ENCODE measurements at places on chromosomes 5 and 9.

DNA sequence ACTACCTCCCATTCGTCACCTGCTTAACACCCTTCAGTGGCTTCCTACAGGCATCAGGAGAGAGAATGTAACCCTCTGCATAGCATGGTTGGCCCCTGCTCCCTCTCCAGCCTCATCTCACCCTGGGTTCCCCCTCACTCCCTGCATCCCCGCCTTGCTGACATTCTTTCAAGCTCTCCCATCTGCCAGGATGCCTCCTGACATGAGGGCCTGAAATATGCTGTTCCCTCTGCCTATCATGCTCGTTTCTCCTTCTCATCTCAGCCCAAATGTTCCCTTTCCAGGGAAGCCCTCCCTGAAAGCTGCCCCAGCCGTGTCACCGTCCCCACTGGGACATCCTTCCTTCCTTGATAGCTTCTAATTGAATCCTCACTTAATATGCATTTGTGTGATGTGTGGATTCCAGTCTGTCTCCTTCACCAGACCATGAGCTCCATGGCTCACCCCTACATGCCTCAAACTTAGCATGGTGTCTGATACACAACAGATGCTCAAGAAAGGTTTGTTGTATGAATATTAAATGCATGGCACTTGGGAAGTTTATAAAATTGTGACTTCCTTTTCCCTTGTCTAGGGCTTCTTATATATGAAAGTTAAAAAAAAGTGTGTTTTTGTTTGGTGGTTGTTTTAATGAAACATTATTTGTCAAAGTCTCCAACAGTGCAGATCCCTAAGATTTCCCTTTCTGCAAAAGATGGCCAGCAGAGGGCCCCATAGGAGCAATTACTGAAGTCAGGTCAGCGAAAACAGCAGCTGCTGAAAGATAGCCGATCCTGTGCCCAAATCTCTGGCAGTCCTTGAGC is 7.3 kb upstream of the C5orf58 start:
- DNase-seq, result peak; percentile 73

- no peak for DNase-seq
Measured at GRCh38 chr5:65555287-65555686, 7.7 kb downstream of the CENPK start.

DNA sequence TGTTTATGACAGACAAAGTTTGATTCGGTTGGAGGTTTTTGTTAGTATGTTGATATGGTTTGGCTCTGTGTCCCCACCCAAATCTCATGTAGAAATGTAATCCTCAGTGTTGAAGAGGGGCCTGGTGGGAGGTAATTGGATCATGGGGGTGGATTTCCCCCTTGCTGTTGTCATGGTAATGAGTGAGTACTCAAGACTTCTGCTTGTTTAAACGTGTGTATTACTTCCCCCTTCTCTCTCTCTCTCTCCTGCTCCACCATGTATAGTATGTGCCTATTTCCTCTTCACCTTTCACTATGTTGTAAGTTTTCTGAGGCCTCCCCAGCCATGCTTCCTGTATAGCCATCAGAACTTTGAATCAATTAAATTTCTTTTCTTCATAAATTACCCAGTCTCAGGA is 415.1 kb downstream of the HCN1 start:
- no peak for DNase-seq

- no peak for DNase-seq
Measured at GRCh38 chr5:170628691-170629565, 125.1 kb downstream of the KCNIP1 start.

- DNase-seq, result no peak
Measured at GRCh38 chr9:94176608-94177007, 82.5 kb upstream of the ZNF169 start.

DNA sequence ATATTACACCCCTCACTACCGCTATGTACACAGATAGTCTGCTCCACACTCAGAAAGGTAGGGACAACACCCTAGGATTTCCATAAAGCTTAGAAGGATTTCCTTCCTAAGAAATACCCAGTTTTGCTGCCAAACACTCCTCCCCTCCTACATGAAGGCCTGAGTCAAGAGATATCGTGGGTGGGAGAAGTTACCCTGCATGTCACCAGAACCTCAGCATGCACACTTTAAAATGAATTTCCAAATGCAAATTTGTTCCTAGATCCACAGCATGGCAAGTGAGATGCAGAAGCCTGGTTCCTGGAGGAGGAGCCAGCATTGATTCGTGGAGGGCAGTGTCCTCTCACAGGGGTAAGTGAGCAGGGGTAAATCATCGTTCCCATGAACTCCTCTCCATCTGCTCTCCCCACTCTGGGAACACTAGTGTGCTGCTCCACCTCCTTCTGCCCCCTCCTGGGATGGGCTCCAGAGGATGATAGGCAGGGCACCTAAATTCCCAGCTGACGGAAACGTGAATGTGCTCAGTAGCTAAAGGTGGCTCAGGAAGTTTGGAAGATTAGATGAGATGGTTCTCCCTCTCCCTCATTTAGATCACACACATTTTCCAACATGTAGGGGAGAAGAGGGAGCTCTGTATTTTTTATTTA is 76.7 kb downstream of the PDE4D start:
- DNase-seq, result no peak

DNA sequence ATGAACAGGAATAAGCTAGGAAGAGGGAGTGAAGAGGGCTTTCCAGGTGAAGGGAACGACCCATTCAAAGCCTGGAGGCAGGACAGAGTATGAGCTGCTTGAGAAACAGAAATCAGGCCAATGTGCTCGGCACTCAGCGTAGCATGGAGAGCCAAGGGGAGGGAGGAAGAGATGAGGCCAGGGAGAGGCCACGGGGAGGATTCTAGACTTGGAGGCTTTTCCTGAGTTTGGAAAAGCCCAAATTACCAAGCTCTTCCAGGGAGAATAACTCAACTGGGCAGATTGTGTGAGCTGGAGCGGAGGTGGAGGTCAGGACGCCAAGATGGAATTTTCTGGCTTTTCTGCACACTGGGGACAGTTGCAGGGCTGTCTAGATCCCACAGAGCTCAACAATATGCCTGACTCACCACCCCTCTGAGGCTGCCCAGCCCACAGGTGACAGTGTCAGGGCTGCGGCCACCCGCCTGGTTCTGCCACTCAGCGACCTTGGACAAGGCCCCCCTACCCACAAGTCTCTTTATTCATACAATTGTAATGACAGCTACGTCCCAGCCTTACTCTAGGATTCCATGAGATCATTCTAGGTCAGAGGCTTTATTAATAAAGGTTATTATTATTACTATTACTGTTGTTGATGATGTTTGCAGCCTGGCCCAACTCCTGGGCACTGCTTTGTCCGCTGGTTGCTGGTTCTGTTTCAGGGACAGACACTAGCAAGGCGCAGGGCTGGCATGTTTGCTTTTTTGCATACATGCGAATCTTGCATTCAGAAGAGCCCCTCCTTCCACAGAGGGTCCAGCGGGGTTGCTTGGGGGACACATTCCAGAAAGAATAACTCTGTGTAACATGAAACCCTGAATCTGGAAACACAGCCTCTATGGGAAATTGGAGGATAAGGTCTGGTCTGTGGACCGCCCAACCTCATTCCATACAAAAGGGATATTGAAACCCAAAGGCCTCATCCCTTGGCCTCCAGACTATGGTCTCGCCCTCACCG is 9.4 kb upstream of the LMX1B start:
- DNase-seq, result no peak

DNA sequence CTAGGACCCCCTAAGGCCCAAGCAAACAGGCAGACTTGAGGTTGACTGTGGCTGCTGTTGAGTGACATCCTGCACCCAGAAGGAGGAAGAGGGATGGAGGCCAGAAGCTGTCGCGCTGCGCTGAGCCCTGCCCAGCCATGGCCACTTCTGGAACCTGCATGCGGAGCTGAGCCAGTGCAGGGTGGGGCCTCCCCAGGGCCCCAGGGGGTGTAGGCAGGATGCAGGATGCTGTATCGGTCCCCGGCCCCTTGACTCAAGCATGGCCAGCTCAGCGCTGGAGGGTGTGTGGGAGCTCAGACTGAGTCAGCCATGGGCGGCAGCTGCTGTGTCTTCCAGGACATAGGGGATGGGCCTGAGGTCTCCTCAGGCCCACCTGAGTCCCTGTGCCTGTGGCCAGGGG is 26.9 kb downstream of the GLT6D1 start:
- DNase-seq, result no peak

GRCh38 chr5:84403773-84404172 is 19.1 kb upstream of the EDIL3 start:
- DNase-seq, result no peak

GRCh38 chr5:106963630-106964029 is 707.1 kb downstream of the EFNA5 start:
- DNase-seq, result no peak

GRCh38 chr9:73151653-73152542 is at the start of gene ANXA1:
TSS of gene ANXA1 (plus strand) at chr9:73151865. CDS start at chr9:73158536, 6,671 bp downstream.
- no peak for DNase-seq

GRCh38 chr5:78361631-78361993 is 1.2 kb downstream of the SCAMP1 start:
- DNase-seq, result no peak

GRCh38 chr9:28810388-28811075 is 1237.3 kb upstream of the C9orf72 start:
- DNase-seq, result no peak

DNA sequence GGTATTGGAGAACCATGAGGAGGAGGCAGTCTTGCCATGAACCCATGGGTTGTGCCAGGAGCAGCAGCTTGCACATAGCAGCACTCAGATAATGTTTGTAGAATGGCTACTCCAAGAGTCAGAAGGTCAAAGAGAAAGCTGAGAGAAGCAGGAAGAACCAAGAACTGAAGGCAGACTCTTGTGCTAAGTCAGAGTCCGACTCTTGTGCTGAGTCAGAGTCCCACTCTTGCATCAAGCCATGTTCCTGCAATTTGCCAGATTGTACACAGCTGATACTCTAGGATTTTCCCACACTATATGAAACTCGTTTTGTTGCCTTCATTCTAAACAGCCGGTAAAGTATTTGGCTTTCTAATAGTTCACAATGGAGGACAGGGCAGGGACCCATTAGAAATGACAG is 26.2 kb upstream of the HSPA9 start:
- no peak for DNase-seq

GRCh38 chr9:106829666-106830408 is 33.1 kb upstream of the ZNF462 start:
- no peak for DNase-seq

- DNase-seq, result no peak
Measured at GRCh38 chr5:90293931-90294330, 115.6 kb downstream of the CETN3 start.

DNA sequence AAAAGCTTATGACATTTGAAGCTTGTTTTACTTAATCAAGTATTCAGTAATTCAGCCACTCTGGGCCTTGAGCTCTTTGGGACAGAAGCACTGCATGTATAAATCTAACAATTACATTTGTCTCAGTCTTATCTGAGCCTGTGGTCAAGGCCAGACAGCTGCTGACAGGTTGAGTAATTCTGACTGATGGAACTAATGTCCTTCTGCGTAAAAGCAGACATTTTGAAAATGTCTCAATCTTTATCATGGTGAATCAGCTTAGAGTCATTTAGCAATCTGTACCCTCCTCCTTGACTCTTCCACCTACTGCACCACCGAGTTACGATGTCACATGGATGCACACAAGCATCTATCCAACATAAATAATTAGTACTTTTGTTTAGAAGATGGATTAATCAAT is 400.0 kb downstream of the ARRDC3 start:
- no peak for DNase-seq

GRCh38 chr9:135530146-135530545 is 8.9 kb downstream of the LCN1 start:
- DNase-seq, result no peak

DNA sequence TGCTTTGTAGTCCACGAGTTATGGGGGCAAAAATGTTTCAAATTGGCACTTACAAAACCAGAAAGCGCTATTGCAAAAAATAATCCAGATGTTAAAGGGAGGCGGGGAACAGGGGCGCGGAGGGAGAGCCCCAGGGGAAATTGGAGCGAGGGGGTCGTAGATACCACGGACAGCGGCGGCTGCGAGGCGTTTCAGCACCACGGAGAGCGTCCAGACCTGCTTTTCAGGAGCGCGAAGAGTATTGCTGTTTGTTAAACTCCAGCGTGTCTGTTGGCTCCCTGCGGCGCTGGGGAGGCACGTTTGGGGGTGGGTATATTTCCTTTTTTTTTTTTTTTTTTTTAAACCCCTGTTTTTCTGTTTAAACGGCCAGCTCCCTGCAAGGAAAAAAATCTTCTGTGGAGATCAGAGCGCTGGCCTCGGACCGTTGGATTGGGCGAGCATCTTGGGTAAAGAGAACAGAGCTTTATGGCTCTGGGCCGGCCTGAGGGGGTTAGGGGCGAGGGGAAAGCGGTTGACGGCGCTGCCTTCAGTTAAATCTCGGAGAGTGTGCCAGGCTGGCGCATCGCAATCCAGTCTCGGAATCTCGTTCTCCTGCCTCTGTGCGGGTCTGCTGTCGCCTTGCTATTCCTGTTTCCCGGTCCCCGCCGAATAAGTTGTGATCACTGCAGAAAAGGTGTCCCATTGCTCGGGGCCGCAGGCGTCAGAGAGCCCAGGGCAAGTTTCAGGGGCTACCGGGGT is at the start of gene GLRA1:
GLRA1 (minus strand) TSS at position 288 of the 738 bp plus-strand sequence. CDS start 302 bp downstream, outside the sequence.
- DNase-seq, result peak; percentile 11

DNA sequence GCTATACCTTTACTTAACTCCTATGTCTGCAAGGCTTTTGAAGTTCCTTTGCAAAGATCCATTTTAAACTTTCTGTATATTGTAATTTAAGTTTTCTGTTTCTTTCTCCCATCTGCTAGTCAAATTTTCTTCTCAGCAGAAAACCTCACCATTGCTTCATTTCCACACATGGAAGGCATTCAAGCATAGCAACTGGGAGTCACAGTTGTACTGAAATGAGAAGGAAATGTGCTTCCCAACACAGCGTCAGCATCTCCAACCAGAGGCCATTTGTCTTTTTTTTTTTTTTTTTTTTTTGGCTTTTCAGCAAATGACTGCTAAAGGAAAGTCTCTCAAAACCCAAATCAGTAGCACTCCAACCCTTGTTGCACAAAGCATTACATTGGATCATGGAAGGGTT is 92.5 kb downstream of the RAB3C start:
- no peak for DNase-seq

DNA sequence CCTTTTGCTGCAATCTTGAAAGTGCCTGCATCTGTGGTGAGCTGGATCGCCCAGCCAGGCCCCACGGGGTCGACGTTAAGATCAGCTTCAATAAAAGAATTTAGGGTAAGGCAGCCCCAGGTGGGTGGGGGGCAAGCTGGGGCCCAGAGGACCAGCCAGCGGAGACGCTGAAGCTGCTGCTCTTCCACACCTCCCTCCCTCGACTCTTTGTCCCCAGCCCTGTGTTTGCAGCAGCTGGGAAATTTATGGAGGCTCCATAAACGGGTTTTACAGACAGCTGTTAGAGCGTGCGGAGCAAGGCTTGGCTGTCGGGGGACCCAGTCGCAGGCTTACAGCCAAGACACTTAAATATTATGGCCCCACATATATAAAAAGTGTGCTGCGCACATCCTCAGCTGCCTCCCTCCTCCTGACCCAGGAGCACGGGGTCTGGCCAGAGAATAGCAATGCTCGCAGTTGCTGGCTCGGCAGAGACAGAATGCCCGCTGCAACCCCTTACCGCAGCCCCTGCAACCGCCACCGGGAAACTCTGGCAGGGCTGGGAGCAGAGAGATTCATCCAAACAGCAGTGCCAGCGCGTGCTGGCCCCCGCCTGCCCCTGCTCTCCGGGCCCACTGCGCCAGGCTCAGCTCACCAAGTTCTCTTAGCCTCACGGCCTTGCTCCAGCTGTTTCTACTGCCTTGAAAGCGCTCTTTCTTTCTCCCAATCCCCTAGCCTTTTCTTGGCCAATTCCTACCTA is 28.4 kb upstream of the MVB12B start:
- DNase-seq, result no peak

- no peak for DNase-seq
Measured at GRCh38 chr5:55450050-55450765, 84.6 kb downstream of the PLPP1 start.

GRCh38 chr9:6759185-6759977 is 1.6 kb downstream of the KDM4C start:
- DNase-seq, result peak; percentile 2

- DNase-seq, result no peak
Measured at GRCh38 chr5:83015676-83016075, 61.5 kb downstream of the TMEM167A start.
